ENCODE measurements at places on chromosomes 6 and 20. TPM values are rescaled to one million over a fixed set of nuclear protein-coding genes. Genes with fewer than 3 reads are reported as not detected.

GRCh38 chr6:2611092-2611491 is 139.6 kb downstream of the MYLK4 start:
- H3K27ac ChIP-seq = no peak overlapping the region
- H3K36me3 ChIP-seq = no peaks in the 10 kb centered on the region
- DNase-seq = no peak
- H3K27me3 ChIP-seq = peaks cover 10% of the 10 kb centered on the region
- no peak overlapping the region for H3K4me3 ChIP-seq

GRCh38 chr6:1838604-1839213 is 229.0 kb downstream of the FOXC1 start:
- no peak overlapping the region for H3K4me3 ChIP-seq
- H3K4me1 ChIP-seq = no peaks in the 10 kb centered on the region
- no peak overlapping the region for H3K27ac ChIP-seq
- no peaks in the 10 kb centered on the region for H3K36me3 ChIP-seq
- DNase-seq = no peak

DNA sequence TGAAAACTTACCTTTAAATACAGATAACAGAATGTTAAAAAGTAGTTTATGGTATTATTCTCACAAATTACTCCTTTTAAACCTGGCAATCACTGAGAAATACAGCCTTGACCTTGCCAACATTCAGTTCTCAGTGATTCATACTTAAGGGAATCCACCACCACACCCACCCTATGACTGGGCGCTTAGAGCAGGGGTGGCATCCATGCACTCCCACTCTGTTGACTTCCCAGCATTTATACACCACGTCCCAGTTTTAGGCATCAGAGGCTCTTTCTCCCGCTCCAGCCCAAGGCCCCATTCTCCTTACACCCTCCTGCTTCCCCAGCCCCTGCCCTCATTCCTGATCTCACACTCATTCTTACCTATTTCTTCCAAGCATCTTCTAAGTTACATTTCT is 16.3 kb downstream of the TRAF3IP2 start:
- H3K36me3 ChIP-seq = peaks cover 21% of the 10 kb centered on the region
- no peak overlapping the region for H3K27ac ChIP-seq
- DNase-seq = no peak
- H3K4me3 ChIP-seq = no peak overlapping the region
- no peaks in the 10 kb centered on the region for H3K27me3 ChIP-seq

- H3K36me3 ChIP-seq = no peaks in the 10 kb centered on the region
- H3K4me1 ChIP-seq = no peaks in the 10 kb centered on the region
- no peak for DNase-seq
- H3K27me3 ChIP-seq = no peaks in the 10 kb centered on the region
- no peak overlapping the region for H3K27ac ChIP-seq
These were observed 39.9 kb upstream of the IYD start for GRCh38 chr6:150328744-150329405.

DNA sequence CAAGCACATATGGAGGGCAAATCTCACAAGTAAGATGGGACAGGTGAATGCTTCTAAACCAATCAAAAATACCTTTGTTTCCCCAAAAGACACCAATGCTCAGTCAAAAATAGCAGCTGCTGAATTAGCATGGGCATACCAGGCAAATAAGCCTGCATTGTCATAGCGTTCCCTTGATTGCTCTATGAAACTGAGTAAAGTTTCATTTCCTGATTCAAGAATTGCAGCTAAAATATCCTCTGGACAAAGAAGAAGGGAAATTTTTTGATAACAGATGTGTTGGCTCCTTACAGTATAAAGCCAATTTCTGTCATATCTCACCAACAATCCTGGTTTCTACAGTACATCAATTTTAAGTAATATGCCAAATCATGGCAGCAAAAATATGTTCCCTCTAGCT is 3.3 kb upstream of the TMEM14A start:
- peaks cover 6% of the 10 kb centered on the region for H3K27me3 ChIP-seq
- no peak overlapping the region for H3K4me3 ChIP-seq
- H3K36me3 ChIP-seq = no peaks in the 10 kb centered on the region
- no peak overlapping the region for H3K27ac ChIP-seq
- DNase-seq = no peak

DNA sequence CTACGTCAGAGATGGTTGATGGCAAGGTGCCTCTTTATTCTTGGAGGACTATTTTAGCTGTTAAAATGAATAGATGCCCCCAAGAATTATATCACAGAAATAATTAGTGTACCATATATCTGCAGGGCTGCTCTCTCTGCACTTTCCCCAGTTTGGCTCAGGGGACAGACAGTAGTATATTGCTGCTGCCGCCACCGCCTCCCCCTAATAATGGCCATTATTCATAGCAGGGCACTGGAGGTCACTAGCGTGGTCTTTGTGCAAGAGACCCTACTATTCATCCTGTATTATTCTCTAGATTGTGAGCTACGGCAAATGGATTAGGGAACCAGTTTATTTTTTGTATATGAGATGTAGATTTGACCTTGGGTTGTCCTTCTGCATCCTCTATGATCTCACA is 11.0 kb downstream of the HDGFL1 start:
- no peak overlapping the region for H3K4me3 ChIP-seq
- DNase-seq = no peak
- H3K4me1 ChIP-seq = no peaks in the 10 kb centered on the region
- no peaks in the 10 kb centered on the region for H3K36me3 ChIP-seq

GRCh38 chr6:41707565-41708200 is 27.7 kb downstream of the TFEB start:
- H3K36me3 ChIP-seq = no peaks in the 10 kb centered on the region
- H3K4me1 ChIP-seq = peaks cover 37% of the 10 kb centered on the region
- peak overlapping the region; percentile 48 for H3K27ac ChIP-seq
- peak; percentile 74 for DNase-seq
- H3K27me3 ChIP-seq = no peaks in the 10 kb centered on the region

DNA sequence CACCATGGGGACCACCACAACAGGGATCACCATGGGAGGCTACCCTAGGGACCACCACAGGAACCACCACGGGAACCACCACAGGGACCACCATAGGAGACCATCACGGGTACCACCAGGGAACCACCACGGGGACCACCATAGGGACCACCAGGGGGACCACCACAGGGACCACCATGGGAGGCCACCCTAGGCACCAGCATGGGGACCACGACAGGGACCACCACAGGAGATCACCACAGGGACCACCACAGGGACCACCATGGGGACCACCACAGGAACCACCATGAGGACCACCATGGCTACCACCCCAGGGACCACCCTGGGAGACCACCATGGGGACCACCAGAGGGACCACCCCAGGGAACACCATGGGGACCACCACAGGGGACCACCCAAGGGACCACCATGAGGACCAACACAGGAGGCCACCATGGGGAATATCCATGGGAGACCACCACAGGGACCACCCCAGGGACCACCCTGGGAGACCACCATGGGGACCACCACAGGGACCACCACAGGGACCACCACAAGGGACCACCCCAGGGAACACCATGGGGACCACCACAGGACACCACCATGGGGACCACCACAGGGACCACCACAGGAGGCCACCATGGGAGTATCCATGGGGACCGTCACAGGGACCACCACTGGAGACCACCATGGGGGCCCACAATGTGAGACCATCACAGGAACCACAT is 67.6 kb upstream of the MPC1 start:
- no peaks in the 10 kb centered on the region for H3K27me3 ChIP-seq
- H3K36me3 ChIP-seq = no peaks in the 10 kb centered on the region
- no peak overlapping the region for H3K27ac ChIP-seq
- H3K4me1 ChIP-seq = no peaks in the 10 kb centered on the region
- DNase-seq = no peak

GRCh38 chr6:3638662-3639061 is 112.9 kb downstream of the PXDC1 start:
- no peaks in the 10 kb centered on the region for H3K36me3 ChIP-seq
- peaks cover 3% of the 10 kb centered on the region for H3K27me3 ChIP-seq
- H3K4me1 ChIP-seq = no peaks in the 10 kb centered on the region
- no peak for DNase-seq
- no peak overlapping the region for H3K4me3 ChIP-seq

GRCh38 chr20:6940048-6940447 is 172.6 kb downstream of the BMP2 start:
- DNase-seq = no peak
- H3K4me1 ChIP-seq = no peaks in the 10 kb centered on the region
- H3K36me3 ChIP-seq = no peaks in the 10 kb centered on the region
- no peak overlapping the region for H3K4me3 ChIP-seq
- no peak overlapping the region for H3K27ac ChIP-seq

DNA sequence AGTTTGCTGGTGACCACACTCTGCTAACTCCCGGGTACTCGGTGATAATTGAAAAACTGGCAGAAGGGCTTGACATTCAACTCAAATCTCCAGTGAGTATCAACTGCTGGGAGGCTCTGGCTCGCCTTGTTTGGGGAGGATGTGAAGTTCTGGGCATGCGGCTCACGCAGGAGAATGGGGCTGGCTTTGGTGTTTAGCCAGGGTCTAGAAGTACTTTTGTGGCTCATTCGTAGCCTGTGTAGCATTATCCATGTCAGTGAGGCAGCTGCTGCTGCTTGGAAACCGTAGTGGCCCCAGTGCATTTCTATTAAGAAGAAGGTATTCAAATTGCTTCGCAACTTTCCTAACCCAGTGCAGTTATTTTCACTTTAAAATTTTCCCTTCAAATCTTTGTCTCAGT is 52.2 kb downstream of the KDM1B start:
- DNase-seq = no peak
- peaks cover 21% of the 10 kb centered on the region for H3K36me3 ChIP-seq
- H3K27ac ChIP-seq = no peak overlapping the region
- H3K4me1 ChIP-seq = no peaks in the 10 kb centered on the region

DNA sequence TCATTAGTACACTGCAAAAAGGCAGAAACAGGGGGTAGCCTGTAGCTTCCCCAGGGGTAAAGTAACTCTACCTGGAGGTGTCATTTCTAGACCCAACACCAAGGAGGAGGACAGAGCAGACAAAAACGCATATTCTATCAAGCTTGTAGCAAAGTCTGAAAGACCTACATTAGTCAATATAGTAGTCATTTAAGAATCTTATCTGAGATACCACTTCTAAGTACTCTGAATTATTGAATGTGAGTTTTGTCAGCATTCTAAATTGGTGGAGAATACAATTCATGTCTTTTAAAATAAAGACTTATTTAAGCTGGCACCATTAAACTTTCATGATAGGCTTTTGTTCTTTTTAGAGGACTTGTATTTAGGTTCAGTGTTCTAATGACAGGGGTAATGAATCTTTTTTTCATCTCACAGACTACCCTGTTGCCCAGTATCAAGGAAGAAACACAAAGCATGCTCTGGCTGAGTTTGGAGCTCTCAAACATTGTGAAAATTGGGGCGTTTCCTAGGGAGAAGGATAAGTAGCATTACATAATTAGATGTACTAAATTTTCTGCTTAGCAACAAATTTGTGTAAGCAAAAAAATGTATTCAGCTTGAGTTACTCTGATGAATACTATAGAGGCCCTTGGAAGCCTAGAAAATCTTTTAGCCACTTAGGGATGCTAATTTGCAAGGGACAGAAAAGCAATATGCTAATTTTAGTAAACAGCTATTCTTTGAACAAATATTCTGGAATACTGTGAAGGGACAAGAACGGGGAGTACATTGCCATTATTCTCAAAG is 255.4 kb upstream of the HSF2 start:
- H3K4me3 ChIP-seq = no peak overlapping the region
- no peaks in the 10 kb centered on the region for H3K36me3 ChIP-seq
- no peaks in the 10 kb centered on the region for H3K4me1 ChIP-seq
- DNase-seq = no peak

GRCh38 chr6:134520181-134521115 is 202.5 kb upstream of the SGK1 start:
- peaks cover 7% of the 10 kb centered on the region for H3K4me1 ChIP-seq
- H3K36me3 ChIP-seq = no peaks in the 10 kb centered on the region
- H3K27ac ChIP-seq = no peak overlapping the region
- DNase-seq = no peak

GRCh38 chr6:166580076-166581050 is 6.1 kb downstream of the RAMACL start:
- no peaks in the 10 kb centered on the region for H3K36me3 ChIP-seq
- H3K27ac ChIP-seq = no peak overlapping the region
- no peaks in the 10 kb centered on the region for H3K27me3 ChIP-seq
- no peaks in the 10 kb centered on the region for H3K4me1 ChIP-seq
- no peak overlapping the region for H3K4me3 ChIP-seq
- no peak for DNase-seq

DNA sequence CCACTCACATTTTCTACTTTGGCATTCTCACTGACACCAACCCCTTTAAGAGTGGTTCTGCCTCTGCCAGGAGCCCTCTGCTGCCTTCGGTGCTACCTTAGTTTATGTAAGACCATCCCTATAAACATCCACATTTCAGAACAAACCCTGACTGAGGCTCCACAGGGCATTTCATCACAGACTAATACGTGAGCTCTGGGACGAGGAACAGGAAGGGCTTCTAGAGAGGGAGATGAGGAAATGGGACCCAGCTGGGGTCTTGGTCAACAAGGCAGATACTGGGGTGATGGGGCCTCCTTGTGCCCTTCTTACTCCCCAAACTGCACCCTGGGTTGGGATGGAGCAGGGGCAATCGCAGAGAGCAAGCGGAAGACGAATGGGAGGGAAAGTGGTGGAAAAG is 86.5 kb upstream of the FYN start:
- no peak overlapping the region for H3K4me3 ChIP-seq
- H3K27ac ChIP-seq = no peak overlapping the region
- H3K27me3 ChIP-seq = peaks cover 3% of the 10 kb centered on the region
- no peak for DNase-seq
- no peaks in the 10 kb centered on the region for H3K36me3 ChIP-seq

DNA sequence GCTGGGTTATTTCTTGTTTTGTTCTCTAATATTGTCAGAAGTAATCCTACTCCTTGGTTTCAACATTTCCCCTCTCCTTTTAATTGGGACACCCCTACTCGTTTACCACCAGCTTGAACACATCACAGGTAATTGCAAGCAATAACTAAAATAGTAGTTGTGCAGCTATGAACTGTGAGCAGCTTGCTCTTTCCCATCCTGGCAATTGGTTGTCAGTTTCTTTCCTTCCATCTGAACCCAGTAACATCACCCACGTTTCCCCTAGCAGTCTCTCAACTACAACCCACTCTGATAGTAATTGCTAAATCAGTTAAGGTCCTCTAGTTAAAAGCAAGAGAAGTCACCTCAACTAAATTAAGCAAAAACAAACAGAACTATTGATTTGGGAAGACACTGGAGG is 47.6 kb upstream of the GNRH2 start:
- no peaks in the 10 kb centered on the region for H3K4me1 ChIP-seq
- H3K27ac ChIP-seq = no peak overlapping the region
- DNase-seq = no peak
- peaks cover 48% of the 10 kb centered on the region for H3K36me3 ChIP-seq
- no peaks in the 10 kb centered on the region for H3K27me3 ChIP-seq

The MCHR2 gene
- not detected for total RNA-seq

The WFDC2 gene
- total RNA-seq = not detected

The VGLL2 gene
- total RNA-seq = not detected

The XKR7 gene
- total RNA-seq = 0.07 TPM

The GPR63 gene
- total RNA-seq = 0.10 TPM

The ROS1 gene
- not detected for total RNA-seq
